ENCODE measurements at places on chromosomes 2 and 18.

DNA sequence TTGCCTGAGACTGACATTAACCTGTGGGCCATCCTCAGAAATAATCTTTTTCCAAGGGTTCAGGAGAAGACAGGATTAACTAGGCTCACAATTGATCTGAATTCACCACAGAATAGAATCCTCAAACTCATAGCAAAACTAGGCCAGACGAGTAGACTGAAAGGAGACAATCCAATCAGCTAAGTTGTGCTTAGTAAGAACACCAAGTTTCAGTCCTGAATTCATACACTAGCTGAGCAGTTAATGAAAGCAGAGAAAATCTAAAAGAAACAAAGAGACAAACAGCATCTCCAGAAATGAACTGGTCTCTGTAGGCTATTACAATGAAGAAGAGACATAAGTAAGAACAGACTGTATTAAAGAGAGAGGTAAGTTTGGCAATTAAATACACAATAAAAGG lies 89.5 kb downstream of the GORASP2 start:
- no peak for DNase-seq

DNA sequence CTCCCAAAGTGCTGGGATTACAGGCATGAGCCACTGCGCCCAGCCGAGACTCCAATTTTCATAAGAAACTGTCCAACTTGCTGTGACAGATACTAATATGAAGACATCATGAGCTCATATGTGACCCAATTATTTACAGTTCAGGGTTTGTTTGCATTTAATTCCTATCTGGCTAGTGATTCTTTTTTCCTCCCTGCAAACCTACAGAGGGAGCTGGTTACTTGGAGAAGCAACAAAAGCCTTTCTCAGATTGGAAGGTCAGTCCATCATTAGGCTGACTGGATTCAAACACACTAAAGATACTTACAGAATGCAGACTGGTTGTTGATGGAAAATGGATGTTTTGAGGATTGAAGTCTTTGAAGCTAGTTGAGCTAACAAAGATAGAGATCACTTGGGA lies 176.4 kb downstream of the ANKRD44 start:
- DNase-seq = no peak

DNA sequence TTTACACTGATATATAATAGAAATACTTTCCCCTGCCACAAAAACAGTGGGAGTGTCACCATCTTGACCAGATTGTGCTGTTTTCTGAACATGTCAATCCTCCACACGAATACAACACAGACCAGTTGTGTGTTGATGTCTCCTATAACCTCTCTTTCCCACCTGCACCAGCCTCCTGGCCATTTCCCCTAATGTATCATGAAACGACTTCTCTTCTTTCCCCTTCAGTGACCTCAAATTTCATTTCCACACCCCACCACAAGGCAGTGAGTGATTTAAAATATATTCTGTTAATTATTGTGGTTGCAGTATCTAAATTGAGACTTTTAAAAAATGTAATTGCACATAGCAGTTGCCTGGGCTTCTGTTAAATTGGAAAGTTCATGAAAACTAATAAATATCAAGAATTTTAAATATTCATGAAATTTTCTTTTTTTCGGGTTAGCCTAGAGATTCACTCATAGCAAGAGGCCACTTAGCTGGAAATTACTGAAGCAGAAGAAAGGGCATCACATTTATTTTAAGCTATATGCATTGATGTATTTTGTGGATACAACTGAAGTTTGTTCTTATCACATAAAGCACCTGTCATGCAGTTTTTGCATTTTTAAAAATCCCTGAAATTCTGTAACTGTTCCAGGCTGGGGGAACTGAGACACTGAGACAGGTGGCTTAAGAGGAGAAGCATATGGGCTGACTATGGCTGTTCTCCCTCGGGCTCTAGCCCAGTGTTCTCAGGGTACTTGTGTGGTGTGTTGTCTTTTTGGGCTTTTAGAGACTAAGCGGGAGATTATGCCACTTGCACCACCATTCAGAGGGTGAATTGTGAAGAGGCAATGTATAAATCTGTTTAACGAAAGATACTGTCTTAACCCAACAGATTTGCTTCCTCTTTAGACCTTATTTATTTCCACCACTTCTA lies 15.9 kb downstream of the FAM171B start:
- DNase-seq = no peak

GRCh38 chr2:192687015-192687414 lies 492.3 kb upstream of the TMEFF2 start:
- DNase-seq = no peak

GRCh38 chr2:159003555-159003954 lies 35.1 kb downstream of the TANC1 start:
- DNase-seq = no peak

DNA sequence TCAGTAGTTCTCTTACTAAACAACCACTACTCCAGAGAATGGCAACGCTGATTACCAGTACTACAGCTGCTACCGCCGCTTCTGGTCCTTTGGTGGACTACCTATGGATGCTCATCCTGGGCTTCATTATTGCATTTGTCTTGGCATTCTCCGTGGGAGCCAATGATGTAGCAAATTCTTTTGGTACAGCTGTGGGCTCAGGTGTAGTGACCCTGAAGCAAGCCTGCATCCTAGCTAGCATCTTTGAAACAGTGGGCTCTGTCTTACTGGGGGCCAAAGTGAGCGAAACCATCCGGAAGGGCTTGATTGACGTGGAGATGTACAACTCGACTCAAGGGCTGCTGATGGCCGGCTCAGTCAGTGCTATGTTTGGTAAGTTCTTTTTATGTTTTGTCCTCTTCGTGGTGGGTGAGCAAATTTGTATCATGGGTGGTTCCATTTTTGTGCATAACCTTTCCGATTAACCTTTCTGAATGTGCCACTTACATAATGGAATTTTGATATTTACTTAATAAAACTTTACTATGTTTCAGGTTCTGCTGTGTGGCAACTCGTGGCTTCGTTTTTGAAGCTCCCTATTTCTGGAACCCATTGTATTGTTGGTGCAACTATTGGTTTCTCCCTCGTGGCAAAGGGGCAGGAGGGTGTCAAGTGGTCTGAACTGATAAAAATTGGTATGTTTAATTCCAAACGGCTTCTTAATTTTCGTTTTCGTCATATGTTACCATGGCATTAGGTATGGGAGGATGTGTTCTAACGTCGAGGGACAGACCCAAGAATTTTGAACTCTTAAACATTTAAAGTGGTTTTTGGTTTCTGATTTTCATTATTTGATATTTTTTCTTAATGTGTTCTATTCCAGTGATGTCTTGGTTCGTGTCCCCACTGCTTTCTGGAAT lies 1.3 kb downstream of the SLC20A1 start:
- no peak for DNase-seq

GRCh38 chr2:32357318-32358110 lies 691 bp downstream of the BIRC6 start:
- DNase-seq = no peak

- no peak for DNase-seq
These were observed 12.7 kb upstream of the CDH2 start for GRCh38 chr18:28189400-28190239.

DNA sequence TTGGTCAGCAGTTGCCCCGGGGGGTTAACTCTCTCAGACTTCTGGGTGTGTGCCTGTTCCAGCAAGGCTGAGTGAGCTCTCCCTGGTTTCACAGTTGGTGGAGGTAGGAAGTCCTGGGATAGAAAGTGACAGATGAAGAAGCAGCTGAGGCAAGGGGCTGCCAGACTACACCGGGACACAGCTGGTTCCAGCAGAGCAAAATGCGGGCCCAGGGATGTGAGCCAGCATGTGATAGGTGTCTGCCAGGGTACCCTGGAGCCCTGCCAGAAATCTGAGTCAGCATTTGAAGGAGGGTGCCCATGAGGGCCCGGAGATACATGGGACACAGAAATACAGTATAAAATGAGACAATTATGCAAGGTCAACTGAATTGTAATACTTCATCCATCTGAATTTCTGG lies 79.3 kb upstream of the LGALSL start:
- no peak for DNase-seq

DNA sequence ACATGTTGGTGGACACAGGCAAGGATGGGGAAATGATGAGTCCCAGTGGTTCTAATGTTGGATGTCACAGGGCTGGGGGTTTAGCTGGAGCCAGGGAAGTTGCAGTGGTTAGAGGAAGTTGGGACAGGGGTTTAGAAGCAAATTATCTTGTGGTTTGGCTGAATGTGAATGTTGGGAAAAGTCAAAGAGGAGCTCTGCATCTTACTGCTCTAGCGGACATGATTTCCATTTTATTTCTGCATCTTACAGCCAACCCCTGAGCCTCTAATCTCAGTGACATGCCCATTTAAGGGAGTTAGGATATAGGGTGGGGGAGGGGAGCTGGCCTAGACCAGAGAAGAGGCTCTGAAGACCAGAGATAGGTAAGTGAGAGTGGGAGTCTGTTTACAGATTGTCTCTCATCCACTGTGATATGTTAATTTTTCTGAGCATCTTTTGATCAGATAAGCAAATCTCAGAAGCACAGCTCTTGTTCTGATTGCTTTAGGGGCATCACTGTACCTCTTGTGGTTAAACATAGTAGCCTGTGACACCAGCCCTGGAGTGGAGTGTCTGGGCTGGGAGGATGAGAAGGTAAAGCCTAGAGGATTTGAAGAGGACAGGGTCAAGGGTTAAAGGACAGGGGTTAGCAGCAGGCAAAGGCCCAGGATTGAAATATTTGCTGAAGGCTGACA lies 43.6 kb downstream of the SETBP1 start:
- DNase-seq = no peak

DNA sequence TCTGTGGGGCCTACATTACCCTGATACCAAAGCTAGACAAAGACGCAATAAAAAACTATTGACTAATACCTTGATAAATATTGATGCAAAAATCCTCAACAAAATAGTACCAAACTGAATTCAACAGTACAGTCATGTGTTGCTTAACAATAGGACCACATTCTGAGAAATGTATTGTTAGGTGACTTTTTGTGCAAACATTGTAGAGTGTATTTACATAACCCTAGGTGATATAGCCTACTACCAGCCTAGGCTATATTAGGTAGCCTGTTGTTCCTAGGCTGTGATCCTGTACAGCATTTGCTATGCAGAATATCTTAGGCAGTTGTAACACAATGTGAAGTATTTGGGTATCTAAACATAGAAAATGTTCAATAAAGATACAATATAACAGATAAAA lies 36.7 kb downstream of the CCDC138 start:
- no peak for DNase-seq

- no peak for DNase-seq
These were observed 6.6 kb downstream of the FECH start for GRCh38 chr18:57579934-57580333.

- no peak for DNase-seq
These were observed 20.6 kb upstream of the ALPI start for GRCh38 chr2:232435375-232435648.

GRCh38 chr2:209425471-209426071 lies 1.7 kb downstream of the MAP2 start:
- DNase-seq = peak; percentile 16

DNA sequence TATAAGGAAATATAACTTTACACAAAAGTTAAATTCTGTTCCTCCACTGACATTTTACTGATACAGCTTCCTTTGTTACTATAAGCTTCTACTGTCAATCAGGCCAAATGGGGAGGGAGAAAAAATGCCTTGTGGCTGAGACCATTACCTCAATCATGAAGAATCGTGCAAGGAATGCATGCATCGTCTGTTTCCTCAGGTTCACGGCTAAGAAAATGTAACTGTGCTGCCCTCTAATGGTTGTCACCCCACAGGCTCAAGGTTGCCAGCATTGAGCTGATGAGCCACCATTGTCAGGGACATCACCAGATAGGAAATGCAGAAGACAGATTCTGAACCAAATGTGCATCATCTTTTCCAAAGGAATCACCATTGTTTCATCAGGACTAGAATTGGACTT lies 426.9 kb downstream of the CDH2 start:
- peak; percentile 18 for DNase-seq

GRCh38 chr2:98547092-98547790 lies 61.1 kb downstream of the COA5 start:
- no peak for DNase-seq

- DNase-seq = no peak
These were observed 337.2 kb upstream of the SLC39A10 start for GRCh38 chr2:195319548-195320412.

GRCh38 chr2:119429225-119429981 lies 2.3 kb upstream of the TMEM37 start:
- no peak for DNase-seq

- no peak for DNase-seq
These were observed 48.9 kb upstream of the MYL1 start for GRCh38 chr2:210363876-210364275.

DNA sequence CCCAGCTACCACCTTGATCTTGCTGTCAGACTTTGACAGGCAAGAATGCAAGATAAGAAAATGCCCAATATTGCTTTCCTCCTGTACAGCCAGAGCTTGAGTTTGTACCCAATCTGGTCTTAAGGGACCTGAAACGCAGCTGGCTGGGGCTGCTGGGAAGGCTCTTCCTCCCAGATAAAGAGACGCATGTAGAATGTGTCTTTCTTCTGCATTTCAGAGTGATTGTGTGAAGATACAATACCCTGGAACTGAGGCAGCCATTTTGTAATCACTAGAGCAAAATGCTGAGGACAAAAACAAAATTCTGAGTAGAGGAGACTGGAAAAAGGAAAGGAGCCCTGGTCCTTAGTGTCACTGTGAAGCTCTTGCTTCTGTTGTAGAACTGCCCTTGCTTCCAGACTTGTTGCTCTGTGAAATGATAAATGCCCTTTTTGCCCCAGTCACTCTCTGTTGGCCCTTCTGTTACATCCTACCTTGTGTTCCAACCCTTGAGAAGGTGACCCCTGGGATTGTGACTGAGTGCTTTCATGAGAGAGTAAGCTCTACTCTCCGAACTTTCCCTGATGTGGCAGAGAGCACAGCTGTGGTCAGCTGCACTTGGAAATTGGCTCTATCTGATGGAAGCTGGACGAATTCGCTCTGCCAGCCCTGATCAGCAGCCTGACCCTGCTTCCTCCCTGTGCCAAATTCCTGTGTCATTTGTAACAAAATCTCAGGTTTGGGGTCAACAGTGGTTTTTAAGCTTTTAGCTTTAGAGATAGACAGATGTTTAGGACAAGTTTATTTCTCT lies 137.4 kb upstream of the RBMS1 start:
- no peak for DNase-seq
